ENCODE measurements at places on chromosomes 3 and 15. TPM values are rescaled to one million over a fixed set of nuclear protein-coding genes. Genes with fewer than 3 reads are reported as not detected.

GRCh38 chr3:59082106-59082505 is 32.3 kb upstream of the CFAP20DC start:
- DNase-seq = no peak

TP63 gene
- total RNA-seq = 0.45 TPM

- DNase-seq = no peak
Measured at GRCh38 chr15:99613887-99614647, 48.3 kb downstream of the MEF2A start.

GRCh38 chr3:244041-244440 is 47.5 kb downstream of the CHL1 start:
- DNase-seq = no peak

GRCh38 chr3:112617285-112617684 is 23.7 kb downstream of the CCDC80 start:
- no peak for DNase-seq

ZPLD1 gene
- not detected for total RNA-seq

GRCh38 chr3:37301980-37302708 is 127.8 kb upstream of the LRRFIP2 start:
- no peak for DNase-seq

- no peak for DNase-seq
Measured at GRCh38 chr3:44030687-44031305, 210.9 kb upstream of the TOPAZ1 start.

DNA sequence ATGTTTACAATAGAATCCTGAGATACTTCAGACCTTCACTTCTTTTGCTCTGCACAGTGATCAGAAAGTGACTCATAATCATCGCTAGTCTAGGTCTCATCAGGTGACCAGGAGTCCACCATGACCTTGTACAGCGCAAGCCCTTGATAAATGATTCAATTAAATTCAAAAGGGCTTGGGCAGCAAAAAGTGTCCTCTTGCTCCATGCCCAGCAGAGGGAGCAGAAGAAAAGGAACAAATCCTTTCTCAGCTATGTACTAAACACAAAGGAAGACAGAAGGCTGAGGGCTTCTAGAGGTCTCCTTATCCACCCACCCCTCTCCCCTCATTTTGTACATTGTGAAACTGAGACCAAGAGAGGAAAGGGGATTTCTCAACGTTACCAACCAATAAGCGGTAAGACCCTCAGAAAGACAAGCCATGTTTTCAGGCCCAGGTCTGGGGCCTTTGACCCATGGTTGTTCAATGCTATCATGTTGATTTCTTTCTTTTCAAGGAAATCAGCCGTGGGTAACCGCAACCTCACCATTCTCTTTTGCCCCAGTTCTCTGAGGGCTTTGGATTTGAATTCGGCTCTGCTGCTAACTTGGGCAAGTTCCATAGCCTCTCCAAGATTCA is 74.8 kb downstream of the AQP9 start:
- no peak for DNase-seq

DNA sequence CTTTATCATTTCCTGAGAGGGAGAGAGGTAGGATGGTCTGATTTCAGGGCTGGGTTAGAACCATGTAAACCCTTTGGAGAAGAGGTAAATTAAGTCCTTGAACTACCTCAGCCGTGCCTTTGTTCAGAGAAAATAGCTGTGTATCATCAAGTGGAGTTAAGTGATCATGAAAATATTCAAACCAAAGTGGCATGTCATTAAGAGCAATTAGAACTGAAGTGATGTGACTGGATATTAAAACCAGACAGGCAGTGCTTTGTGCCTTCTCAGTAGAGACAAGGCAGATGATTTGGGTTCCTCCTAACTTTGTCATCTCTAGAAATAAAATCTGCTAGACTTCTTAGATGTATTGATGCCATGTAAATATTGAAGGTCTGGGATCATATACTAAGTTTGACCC is 171.5 kb downstream of the IL5RA start:
- no peak for DNase-seq

GRCh38 chr3:130539005-130539404 is 22.0 kb downstream of the COL6A6 start:
- DNase-seq = peak; percentile 35

RAF1 gene
- 95.8 TPM for total RNA-seq

THAP10 gene
- total RNA-seq = not detected

GRCh38 chr3:13626396-13626795 is 77.5 kb downstream of the FBLN2 start:
- no peak for DNase-seq

ACY1 gene
- total RNA-seq = 15.8 TPM

KLHDC8B gene
- total RNA-seq = 2.6 TPM

THRB gene
- total RNA-seq = not detected

DNA sequence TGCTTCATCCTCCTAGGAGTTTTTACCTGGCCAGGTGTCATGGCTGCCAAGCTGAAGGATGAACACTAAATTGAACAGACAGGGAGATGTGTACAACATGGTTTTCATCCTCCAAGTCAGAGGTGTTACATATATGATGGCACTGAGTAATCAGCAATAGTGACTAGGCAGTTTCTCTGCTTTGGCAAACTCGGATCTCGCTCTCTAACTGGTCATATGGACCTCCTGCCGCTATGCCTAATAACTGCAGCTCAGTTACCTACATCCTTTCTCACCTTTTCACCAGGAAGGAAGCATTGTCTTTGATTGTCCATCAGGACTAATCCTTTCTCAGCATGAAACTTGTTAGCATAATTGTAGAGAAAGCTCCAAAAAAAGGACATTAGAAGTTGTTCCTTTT is 175.9 kb upstream of the PLSCR5 start:
- DNase-seq = no peak

DNA sequence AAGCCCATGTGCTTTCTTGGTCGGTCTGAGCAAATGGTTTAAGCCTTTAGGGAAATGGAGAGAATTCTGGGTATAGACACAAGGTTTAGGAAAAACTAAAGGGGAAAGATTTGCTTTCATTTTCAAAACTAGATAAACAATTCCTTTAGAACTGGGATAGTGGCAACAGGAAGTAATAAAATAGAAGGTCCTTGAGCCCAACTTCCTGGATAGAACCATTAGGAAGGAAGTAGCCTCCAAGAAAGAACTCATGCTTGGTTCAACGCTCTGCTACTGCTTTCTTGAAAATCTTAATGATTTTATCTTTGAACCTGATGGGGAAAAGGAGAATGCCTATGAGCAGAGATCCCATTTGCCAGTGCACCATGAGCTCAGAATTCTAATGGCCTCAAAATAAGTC is 147.0 kb upstream of the THRB start:
- DNase-seq = no peak

- DNase-seq = no peak
Measured at GRCh38 chr3:98734735-98735134, 28.4 kb upstream of the ST3GAL6 start.

DNA sequence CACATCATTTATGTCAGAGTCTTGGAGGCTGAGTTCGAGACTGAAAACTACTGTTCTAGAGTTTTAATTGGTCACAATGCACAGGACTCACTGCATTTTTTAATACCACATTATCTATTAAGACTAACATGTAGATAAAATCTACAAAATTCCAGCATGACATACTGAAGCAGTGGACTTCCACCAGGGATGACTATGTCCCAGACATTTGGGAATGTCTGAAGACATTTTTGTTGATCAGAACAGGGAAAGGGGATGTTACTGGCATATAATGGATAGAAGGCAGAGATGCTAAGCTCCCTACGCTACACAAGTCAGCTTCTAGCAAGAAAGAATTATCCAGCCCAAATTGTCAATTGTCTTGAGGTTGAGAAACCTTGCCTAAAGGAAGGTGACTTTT is 419.0 kb upstream of the TGFBR2 start:
- DNase-seq = no peak

DNA sequence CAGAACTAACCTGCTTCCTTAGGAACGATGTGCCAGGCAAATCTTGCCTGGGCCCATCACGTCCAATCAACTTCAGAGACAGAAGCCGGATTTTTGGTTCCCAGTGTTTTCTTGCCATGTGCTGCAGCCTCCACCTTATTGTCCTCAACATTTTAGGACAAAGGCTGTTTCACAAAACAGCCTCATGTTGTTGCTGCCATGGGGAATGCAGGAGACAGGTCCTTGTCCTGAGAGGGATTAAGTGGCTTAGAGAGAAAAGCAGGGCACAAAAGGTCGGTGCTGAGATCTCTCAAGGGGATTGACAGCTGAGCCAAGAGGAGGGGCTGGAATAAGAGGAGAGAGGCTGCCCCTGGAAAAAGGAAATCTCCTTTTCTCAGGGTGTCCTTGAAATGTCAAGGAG is 11.3 kb upstream of the NMNAT3 start:
- no peak for DNase-seq

GRCh38 chr3:108448593-108448992 is 61.8 kb downstream of the MYH15 start:
- DNase-seq = no peak

GRCh38 chr15:89917442-89918101 is 4.8 kb upstream of the ARPIN start:
- no peak for DNase-seq

GRCh38 chr15:63701365-63701764 is 104.2 kb downstream of the FBXL22 start:
- DNase-seq = no peak

DNA sequence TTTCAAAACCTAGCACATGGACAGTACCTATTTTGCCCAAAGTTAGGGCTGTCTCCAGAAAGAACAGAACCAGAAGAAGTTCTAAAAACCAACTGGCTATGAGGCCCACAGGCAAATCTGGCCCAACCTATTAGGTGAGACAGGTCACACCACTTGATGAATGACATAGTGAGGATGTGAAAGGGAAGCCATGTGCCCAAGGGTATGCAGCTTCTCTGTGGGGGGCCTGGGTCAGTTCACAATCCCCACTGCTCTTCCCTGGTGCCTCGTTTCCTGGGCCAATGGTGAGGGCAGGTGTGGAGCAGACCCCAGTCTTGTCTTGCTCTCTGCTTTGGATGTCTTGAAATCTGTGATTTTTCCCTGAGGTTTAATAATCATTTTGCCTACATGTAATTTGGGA is 8.9 kb downstream of the INSYN1 start:
- DNase-seq = no peak

IL16 gene
- total RNA-seq = 281 TPM

LARP6 gene
- not detected for total RNA-seq

LRRN1 gene
- 1.2 TPM for total RNA-seq

DNA sequence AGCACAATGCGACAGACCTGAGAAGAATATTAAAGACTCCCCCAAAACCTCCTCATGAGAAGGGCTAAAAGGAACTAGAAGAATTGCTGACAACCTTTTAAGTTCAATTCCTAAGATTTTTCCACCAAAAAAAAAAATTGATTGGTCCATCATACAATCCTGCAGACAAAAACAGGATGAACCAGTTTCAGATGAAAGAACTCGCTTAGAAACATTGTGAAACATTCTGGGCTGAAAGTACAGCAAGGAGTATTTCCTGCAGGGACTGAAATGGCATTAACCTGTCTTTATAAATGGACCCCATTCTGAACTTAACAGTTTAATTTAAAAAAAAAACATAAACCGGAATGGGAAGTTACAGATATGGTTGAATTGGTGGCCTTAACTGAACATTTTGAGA is 96.0 kb upstream of the FAM174B start:
- DNase-seq = no peak

- no peak for DNase-seq
Measured at GRCh38 chr15:89575656-89576416, 567 bp downstream of the TICRR start.

- no peak for DNase-seq
Measured at GRCh38 chr15:98899272-98900021, 108.1 kb downstream of the PGPEP1L start.

DNA sequence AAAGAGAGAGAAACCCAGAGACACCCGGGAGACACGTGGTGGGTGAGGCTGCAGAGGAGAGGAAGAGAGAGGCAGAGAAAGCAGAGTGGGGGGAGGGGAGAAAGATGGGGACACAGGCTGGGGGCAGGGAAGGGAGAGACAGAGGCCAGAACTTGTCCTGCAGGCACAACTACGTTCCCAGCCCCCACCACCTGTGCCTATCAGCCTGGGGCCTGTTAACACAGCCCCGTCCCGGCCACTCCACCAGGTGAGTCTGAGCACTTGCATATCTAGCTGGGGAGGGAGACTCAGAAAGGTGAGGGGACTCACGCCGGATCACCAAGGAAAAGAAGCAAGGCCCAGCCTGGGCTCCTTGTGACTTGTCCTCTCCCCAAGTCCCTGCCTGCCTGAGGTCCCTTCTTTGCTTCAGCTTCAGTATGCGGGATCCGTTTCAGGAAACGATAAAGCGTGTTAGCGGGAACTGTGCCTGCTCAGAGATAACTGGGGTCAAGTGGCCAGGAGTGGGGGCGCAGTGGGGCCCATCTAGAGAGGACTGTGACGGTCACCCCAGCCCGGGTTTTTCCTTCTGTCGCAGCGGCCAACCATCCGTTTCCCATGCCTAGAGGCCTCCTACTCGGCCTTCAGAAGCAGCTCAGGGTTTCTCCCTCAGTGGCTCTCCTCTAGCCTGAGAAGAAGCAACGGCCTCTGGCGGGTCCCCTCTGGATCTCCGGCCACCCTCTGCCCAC is 10.3 kb downstream of the LINGO1 start:
- no peak for DNase-seq

GOLGA6B gene
- not detected for total RNA-seq

All from activated naive CD8-positive, alpha-beta T cell treated with anti-CD3 and anti-CD28 coated beads, Interleukin-2, amount 10 ng/mL, durations not matched to agents 7 days and 5 days (primary cell).